ENCODE measurements at places on chromosomes 6 and 20.

DNA sequence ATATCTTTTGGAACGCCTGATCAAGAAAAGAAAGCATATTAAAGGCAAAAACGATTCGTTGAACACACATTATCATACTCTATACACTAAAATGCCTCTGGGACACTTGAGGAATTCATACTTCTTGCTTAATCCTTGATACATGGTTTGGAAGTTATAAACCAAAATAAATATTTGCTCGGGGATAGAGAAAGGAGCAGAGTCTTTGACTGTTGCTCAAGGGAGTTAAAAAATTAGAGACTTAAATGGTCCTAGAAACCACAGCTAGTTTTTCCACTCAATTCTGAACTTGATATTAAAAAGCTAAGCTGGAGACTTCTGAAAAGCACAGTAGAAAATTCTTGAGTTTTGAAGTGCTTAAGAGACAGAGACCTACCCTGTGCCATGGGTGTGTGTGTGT, 98.9 kb downstream of the BCKDHB start:
- no peak for DNase-seq

DNA sequence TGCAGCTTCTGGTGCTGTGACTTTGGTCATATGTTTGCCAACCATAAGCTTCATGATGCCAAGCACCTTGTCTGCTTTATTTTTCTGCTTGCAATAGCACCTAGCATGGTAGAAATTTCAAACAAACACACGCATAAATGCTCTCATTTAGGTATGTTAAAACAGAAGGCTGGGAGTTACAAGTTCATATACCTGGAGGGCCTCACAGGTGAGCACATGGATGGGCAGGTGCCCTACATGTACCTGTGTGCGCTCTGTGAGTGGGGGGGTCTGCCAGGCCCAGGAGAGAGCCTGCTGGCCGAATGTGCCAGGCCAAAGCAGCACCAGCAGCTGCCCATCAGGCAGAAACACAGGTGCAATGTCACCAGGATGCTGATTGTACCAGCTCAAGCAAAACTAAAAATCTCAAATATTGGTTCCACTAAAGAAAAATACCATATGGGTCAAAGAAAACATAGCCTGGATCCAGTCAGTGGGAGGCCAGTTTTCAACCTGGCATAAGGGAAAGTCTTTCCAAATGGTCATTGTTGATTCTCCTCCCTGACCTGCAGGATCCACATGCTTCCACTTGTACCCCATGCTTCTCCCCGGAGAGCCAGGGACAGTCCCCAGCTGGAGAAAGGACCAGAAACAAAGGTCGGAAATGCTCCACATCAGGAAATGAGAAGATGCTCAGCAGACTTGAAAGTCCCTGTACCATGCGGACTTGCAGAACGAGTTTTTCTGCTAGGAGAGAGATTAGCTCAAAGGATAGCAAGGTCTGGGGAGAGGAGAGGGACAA, 7.2 kb upstream of the PFDN4 start:
- no peak for DNase-seq

DNA sequence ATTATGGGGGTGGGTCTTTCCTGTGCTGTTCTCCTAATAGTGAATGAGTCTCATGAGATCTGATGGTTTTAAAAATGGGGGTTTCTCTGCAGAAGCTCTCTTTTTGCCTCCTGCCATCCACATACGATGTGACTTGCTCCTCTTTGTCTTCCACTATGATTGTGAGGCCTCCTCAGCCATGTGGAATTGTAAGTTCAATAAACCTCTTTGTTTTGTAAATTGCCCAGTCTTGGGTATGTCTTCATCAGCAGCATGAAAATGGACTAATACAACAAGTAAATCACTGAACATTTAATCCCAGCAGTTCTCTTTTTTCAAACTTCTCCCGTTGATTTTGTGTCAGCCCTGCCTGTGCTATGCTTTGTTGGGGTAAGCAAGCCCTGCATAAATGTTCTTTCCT, 95.2 kb downstream of the FAM217A start:
- DNase-seq: no peak

GRCh38 chr6:136566851-136567250, 16.6 kb upstream of the MAP7 start:
- no peak for DNase-seq

DNA sequence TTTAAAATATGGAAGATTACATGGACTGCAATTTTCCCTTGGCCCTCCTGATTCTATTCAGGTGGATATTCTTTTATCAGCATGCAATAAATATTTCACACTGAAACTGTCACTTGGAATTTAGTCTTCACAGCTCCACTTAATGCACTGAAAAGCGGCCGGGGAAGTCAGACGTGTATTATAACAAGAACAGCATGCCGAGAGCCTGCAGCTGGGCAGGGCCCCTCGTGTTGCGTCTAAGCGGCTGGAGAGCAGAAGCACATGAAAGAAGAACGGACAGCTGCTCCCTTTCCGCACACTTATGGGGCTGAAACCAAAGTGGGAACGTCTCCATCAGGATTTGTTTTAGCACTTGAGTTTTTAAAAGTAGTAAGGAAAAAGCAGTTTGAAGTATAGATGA, 57.2 kb downstream of the LYRM4 start:
- no peak for DNase-seq

DNA sequence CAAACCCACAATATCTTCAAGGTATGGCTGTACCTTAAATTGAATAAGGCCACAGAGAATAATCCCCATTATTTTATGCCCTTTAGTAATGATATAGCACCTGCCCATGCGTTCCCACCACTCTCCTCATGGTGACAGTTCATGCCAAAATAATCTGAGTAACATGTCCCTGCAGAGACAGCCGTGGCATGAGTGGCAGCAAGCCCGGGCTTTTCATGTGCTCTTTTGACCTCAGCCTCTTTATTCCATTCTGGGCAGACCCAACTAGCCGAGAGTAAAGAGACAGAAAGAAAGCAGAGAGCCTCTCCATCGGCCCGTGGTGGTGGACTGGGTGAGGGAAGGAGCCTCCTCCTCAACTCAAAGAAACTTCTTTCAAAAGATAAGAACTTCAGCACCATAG, 19.9 kb upstream of the POPDC3 start:
- DNase-seq: no peak

- DNase-seq: no peak
Measured at GRCh38 chr6:79522609-79523008, 14.6 kb downstream of the LCA5 start.

- DNase-seq: no peak
Measured at GRCh38 chr6:1865585-1865984, 255.9 kb downstream of the FOXC1 start.

DNA sequence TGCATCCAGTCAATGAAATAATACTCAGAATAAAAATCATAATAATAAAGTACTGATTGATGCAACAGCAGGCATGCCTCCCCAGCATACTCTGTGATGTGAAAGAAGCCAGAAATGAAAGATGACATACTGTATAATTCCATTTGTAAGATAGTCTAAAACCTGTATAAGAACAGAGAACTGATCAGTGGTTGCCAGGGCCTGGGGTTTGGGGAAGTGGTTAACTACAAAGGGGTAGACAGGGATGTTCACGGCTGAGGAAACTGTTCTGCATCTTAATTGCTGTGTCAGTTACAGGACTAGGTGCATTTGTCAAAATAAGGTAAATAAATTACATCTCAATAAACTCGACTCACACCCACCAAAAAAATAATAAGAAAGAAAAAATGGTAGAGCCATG, 81.3 kb upstream of the BMP2 start:
- no peak for DNase-seq

DNA sequence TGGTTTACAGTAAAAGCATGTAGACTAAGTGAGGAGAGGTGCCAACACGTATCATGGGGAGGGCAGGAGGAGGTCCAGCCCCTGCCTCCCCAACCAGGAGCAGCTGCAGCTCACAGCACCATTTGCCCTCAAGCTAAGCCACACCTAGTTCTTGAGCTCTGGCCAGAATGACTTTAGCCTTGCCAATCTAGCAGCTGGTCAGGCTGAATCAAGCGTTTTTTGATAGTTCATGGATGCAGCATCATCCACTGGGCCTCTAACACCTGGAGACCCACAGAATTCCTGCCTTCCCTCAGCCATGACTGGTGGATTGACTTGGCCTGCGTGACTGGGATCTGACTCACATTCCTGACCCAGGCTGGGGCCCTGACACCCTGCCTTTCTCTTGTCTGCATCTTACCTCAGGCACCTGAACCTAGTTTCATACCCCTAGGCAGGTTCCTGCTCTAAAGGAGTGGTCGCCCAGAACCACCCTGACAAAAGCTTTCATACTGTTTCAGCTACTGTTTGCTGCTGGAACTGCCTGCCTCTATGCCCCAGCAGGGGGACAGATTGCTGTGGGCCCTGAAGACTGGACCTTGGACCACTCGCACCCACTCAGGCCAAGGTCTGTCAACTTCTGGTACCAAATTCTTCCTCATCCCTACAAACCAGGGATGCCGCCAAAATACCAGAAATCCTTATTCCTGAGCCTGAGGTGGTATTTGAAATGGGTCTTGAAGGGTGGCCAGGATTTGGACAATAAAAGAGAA, 122.3 kb downstream of the QRSL1 start:
- DNase-seq: no peak

DNA sequence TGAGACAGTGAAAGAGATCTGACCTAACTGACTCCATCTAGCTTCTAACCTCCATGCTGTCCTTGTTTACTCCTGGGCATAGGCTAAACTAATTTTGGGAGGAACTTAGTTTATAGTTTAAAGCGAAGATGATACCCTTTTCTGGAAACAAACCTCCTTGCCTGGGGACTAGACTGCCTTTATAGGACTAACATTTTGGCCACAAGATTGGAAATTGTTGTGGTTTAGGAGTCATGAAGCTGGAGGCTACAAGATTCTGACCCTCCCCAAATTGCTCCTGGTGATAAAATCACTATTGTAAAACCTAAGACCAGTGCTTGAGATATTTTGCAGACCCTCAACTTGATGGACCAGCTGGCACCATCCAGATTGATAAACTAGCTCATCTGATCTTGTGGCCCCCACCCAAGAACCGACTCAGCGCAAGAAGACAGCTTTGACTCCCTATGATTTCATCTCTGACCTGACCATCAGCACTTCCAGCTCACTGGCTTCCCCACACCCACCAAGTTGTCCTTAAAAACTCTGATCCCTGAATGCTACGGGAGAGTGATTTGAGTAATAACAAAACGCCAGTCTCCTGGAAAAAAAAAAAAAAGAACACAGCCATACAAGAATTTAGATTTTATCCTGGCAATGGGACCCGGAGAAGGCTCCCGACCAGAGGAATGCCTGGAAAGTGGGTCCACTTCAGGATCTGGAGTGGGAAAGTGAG, 63.0 kb downstream of the ABHD12 start:
- DNase-seq: no peak

GRCh38 chr6:142819603-142820337, 125.2 kb downstream of the HIVEP2 start:
- peak; percentile 45 for DNase-seq

- DNase-seq: no peak
Measured at GRCh38 chr6:138393871-138394783, 9.9 kb upstream of the HEBP2 start.

DNA sequence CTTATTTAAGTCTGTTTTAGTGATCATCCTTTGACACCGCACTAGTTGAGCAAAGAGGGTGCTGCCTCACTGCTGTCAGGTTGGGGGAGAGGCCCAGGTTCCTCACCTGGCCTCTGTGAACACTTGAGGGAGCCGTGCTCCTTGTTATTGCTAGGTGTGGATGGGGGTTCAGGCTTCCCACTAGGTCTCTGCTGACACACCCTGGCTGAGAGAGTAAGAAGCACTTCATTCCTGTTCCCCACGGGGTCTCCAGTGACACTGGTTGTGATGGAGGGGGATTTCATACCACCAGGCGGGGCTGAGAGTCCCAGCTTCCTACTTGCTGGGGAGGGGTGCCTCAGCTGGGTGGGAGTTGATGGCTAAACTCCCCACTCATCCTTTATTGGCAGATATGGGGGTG, 11.1 kb upstream of the NOTCH4 start:
- DNase-seq: no peak

DNA sequence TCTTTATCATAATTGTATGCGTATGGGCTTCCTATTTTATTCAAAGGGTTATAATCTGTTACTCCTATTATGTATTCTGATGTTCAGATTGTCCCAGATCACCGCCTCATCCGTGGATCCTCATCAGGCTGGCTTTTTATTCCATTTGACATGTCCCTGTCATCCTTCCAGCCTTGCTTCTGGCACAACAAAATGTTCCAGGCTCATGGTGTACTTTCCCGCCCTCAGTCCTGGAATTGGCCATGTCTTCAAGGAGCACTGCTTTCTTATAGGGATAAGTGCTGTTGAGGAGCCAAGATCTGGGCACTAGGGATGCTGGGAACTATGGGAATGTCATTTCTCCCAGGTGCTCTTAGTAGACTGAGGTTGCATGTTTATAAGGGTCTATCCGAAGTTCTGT, 207.8 kb downstream of the JARID2 start:
- DNase-seq: no peak

DNA sequence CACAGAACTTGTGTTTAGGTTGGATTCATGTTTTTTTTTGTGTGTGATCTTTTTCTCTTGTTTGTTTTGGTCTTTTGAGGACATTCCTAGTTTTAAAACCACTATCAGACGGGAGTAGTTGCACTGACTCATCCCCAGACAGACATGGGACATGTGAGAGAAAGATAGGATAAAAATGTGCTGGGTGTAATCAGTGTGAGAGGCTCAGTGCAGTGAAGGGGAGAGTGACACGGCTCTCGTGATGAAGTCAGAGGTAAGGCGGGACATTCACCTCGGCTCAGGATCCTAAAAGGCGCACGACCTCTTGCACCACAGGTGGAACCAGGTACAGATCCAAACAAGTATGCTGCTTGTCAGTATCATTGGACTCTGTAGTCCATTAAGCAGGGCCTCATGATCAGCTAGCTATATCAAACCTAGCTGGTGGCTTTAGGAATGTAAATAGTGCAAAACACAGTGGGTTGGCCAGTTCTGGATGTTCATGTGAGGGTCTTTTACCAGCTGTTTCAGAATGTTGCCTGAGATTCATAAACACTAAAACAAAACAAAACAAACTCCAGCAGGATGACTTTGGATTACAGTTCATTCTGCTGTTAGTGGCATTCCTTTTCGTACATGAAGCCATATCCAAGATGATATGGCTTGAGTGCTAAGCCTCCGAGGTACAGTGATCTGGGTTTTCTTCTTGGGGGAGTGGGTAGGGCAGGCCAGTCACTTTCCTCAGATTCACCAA, 18.0 kb downstream of the FOXO3 start:
- peak; percentile 56 for DNase-seq

GRCh38 chr20:53621482-53622246, 28.0 kb upstream of the ZNF217 start:
- DNase-seq: peak; percentile 59

DNA sequence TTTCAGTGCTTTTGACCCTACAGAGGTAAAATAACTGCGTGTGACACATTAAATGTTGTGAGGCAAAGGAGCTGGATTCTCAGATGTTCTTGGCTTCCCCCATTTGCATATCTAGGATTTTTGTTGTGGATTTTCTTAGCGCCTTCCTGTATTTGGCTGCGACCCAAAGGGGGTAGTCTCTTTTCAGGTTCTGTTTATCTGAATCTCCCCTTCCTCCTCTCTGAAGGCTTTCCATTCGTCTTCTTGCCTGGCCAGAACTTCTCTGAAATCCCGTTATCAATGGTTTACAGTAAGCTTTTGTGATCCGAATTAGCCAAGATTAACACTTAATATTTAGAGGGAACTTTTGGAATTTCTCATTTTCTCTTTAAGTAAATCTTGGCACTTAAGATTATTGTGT, 60.8 kb downstream of the ADGRB3 start:
- DNase-seq: no peak
